ENCODE measurements at places on chromosomes 3 and 15. TPM values are rescaled to one million over a fixed set of nuclear protein-coding genes. Genes with fewer than 3 reads are reported as not detected.

Gene IL17RD
- total RNA-seq: 31.7 TPM

Gene GPR15
- not detected for total RNA-seq

Gene GHSR
- total RNA-seq: not detected

Gene CCR1
- not detected for total RNA-seq

- no peak for DNase-seq
These were observed 186.4 kb downstream of the ADAMTS9 start for GRCh38 chr3:64501298-64501906.

DNA sequence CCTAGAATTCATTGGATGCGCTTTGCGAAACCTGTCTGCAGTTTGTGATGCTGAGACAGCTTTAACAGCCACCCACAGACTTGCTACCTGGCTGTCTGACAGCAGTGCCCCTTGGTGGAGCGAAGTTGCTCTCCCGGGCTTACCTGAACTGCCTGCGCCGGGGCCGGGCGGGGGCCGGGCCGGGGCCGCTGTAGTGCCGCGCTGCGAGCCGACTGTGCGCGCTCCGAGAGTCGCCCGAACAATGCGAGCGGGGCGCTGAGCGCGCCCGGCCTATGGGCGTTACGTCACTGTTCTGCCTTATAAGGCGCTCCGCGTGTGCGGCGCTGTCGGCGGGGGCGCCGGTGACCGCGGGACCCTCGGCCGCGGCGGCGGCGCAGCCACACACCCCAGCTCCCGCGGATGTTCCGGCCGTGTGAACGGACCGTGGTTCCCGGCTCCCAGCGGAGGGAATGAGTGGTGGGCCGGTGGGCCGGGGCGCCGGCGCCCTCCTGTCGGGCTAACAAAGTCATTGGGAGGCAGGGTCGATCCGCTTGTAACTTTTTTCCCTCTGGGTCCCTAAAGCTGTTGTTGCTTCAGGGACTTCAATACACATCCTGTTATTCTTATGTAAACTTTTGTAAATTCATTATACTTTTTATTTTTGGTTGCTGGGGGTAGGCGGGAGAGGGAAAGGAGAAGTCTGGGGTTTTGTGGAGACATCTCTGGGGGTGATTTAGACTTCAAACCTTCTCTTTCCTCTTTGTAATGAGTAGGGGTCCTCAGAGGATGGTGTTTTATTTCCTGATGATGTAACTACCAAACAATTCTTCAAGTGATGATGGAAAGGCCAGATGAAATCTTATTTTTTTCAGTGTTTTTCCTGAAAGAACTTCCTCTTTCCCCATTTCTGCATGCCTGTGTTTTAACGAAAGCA, 58.5 kb downstream of the CMSS1 start:
- peak; percentile 92 for DNase-seq

- DNase-seq: no peak
These were observed 239.2 kb upstream of the ATP10A start for GRCh38 chr15:26102365-26102764.

DNA sequence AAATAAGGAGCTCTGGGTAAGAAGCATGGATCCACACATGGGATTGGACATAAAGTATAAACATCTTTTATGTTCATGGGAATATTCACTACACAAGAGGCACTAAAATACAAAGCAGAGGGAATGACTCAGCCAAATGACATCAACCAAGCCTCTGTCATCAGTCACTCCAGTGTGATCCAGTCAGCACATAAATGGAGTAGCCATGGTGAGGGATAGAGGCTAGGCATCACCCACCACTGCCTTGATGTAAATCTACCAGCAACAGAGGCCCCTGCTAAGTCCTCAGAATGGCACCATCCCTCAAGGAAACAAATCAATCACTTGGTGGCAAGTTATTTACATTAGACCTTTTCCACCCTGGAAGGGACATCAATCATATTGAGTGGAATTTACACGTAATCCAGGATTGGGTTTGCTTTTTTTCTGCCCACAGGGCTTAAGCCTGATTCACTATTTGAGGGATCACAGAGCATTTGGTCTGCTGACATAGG, 27.2 kb downstream of the VEPH1 start:
- no peak for DNase-seq

GRCh38 chr15:52408823-52409222, 113.2 kb upstream of the MYO5C start:
- DNase-seq: no peak

DNA sequence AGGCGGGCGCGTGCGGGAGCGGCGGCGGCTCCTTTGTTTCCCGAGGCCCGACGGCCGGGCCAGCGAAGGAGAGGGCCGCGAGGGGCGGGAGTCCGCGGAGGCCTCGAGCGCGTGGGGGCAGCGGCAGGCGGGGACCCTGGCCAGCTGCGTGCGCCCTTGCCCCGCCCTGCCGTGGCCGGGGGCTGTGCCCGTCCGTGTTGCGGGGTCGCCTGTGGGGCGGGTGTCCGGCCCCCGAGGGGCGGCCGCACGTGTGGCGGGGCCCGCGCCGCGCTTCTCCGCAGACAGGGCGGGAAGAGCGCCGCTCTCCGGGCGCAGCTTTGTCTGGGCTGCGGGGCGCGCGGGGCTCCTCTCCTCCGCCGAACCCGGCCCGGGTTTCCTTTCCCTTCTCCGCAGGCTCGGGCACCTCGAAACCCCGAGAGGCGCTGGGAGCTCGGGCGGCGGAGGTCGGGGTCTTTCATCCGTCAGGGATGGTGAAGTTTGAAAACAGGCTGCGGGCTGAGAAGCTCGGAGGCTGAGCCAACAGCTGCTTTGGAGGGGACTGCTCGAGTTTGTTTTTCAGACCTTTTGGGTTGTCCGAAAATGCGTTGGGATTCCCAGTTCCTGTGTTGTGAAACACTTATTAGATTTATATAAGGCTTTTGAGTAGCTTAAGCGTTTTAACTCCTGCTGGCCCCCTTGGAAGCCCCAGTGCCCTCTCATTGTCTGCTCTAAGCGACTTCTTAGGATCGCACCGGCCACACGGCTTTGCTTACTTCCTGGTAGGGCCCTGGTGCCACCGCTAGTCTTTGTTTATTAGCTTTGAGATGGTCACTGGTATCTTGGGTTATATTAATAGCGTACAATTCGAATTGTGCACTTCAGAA, 817 bp downstream of the USP3 start:
- DNase-seq: peak; percentile 53

GRCh38 chr15:76200083-76200465, 111.2 kb downstream of the ETFA start:
- DNase-seq: no peak

DNA sequence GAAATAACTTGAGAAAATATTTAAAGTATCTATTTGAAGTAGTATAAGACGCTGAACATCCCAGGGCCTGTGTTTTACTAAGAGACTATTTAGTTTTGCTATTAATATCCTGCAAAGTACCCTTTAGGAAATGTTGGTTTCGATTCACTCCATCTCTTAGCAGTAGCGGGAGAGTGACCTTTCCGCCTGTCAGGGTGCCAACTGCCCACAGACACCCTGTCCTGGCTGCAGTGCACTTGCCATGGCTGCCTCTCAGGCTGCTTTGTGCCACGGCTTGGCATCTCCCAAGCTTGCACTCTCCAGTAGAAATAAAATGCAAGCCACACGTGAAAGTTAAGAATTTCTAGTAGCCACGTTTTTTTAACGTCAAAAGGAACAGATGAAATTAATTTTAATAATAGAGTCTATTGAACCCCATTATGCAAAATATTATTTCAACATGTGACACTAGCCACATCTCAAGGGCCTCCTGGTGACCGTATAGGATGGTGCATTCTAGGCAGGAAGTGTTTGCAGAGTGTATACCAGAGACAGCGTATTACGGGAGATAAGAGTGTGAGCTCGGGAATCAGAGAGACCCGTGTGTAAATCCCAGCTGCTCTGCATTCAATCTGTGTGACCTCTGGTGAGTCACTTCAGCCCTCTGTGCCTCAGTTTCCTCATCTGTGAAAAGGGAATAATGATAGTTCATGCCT, 19.8 kb downstream of the ADAMTS9 start:
- no peak for DNase-seq

GRCh38 chr3:53170325-53171063, 9.5 kb downstream of the PRKCD start:
- DNase-seq: no peak

All from H9 (cell line).